NCI-H187 treated with DMSO at 0.1 percent for 48 hours (cell line): ENCODE measurements at places on chromosomes 12 and 14.

DNA sequence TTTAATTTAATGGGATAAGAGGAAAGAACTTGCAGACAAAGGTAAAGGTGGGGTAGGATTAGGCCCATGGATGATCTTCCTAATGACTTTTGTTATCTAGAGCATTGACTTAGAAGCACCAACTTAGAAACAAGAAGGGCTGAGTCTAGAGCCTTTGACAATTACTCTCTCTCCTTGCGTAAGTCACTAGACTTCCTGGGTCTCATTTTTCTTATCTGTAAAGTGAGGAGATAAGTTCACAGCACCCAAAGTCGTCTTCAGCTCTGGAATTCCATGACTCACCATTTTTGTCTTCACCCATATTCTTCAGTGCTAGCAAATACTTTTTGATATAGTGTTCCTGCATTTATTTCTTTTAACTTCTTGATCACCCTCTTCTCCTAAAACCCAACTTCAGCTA, 75.7 kb downstream of the SSPN start:
- no peak for DNase-seq

- no peak for DNase-seq
Observed at GRCh38 chr12:57330992-57331391, 80.0 kb upstream of the STAC3 start.

DNA sequence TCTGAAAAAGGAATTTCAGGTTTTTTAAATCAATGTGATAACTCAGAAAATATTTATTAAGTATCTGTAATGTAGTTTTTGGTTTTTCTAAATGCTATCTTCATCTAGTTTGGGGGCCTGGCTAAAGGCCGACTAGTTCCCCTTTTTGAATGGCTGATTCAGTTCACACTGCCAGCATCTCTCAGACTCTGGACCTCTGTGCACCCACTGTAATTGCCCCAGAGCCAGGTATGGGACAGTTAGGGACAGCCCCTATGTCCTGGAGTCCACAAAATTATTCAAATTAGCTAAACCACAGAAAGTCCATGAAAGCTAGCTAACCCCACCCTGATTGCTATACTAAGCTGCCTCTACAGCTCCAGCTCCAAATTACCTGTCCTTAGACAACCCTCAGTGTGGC, 49.1 kb upstream of the RGS6 start:
- DNase-seq: no peak

DNA sequence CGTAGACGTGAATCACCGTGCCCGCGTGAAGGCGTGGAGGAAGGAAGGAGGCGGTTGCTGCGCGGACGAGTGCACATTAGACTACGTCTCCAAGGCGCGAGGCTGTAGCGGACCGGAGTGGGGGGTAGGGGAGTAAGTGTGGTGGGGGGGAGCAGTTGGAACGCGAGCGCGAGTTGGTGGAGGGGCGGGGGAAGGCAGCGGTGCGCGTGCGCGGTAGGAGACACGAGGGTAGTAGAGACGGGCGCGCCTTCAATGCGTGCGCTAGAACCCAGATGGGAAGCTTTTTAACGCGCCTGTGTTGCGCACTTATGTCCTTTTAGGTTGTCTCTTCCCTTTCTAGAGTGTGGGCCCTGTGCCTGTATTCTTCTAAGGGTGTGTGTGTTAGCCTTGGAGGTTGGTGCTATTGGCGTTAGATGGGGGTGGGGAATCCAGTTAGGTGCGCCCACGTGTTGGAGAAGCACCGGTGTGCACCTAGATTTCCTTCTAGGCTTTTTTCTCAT, 604 bp downstream of the EIF4B start:
- peak; percentile 19 for DNase-seq

- no peak for DNase-seq
Observed at GRCh38 chr12:103386451-103386850, 109.3 kb downstream of the C12orf42 start.

GRCh38 chr14:100531152-100532121, 55.8 kb downstream of the BEGAIN start:
- DNase-seq: no peak

- DNase-seq: no peak
Observed at GRCh38 chr12:24742378-24742777, 206.5 kb downstream of the BCAT1 start.

GRCh38 chr14:51654533-51654845, 2.8 kb downstream of the FRMD6 start:
- DNase-seq: no peak

DNA sequence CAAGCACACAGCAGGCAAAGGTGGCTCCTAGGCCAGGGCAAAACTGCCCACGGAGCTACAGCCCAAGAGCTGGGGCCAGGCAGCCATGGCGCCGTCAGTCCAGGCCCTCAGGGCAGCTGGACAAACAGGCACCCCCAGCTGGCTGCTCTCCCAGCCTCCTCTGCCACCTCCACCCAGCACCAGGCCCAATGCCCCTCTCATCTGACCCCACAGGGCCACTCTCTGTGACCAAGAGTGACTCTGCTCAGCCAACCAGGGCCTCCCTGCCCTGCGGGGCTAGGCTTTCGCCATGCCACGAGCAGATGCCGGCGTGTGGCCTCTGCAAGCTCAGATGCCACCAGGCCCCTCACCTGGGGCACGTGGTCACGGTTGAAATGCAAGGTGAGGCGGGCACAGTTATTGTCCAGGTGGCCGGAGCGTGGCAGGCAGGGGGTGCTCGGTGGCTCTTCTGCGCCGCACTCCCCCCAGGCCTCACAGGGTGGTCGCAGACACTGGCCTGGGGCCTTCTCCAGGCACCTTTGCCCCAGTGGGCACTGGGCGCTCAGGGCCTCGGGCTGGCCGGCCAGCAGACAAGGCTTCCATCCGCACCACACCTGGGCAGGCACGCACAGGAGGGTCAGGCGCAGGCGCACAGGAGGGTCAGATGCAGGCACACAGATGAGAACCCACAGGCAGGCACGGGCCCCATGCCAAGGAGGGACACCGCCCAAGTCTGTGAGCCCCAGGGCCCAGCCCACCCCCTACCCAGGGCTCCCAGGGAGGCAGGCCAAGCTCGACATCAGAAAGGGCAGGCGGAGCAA, 23.0 kb downstream of the JAG2 start:
- no peak for DNase-seq

- DNase-seq: no peak
Observed at GRCh38 chr12:62622177-62622576, 155.6 kb downstream of the MON2 start.

DNA sequence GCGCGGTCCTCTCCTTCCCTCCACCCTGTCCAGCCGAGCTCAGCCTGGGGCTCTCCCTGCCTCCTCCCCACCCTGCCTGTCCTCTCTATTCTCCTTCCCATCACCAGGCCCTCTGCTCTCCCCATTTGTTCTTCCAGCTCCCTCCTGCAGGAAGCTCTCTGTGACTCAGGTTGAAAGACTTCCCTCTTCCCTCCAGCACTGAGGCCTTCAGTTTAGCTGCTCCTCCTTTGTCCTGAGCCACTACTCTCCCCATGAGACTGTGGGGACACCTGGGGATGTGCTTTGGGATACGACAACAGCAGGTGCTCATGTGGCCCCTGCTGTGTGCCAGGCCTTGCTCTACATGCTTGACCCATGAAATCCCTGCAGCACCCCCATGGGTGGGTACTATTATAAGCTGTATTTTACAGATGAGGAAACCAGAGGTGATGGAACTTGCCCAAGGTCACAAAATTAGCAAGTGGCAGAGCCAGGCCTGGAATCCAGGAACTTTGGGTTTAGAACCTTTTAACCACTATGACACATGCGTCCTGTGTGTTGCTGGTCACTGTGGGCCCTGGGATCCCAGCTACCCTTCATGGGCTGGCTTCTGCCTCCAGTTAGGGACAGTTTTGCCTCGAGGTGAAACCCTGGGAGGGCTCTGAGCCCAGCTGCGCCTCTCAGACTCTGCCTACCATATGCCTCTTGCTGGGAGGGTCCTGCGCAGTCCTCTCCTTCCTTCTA, 5.5 kb downstream of the KRT80 start:
- no peak for DNase-seq

DNA sequence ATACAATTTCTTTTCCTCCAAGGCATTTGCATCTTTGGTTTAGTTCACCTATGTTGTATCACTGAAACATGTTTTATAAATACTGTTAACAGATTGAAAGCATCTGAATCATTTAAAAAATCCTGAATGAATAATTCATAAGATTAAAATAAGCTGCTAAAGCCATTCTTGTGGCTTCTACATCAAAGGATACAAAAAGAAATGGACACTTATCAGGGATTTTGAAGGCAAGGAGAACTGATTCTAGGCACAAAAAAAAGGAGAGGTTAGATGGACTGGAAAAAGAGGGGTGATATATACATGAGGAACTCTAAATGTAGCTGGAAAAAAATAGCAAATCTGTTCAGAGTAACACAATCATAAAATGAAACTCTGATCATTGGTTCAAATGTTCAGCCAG, 5.8 kb upstream of the OVCH1 start:
- no peak for DNase-seq
